ENCODE measurements at places on chromosomes 5 and 9.

DNA sequence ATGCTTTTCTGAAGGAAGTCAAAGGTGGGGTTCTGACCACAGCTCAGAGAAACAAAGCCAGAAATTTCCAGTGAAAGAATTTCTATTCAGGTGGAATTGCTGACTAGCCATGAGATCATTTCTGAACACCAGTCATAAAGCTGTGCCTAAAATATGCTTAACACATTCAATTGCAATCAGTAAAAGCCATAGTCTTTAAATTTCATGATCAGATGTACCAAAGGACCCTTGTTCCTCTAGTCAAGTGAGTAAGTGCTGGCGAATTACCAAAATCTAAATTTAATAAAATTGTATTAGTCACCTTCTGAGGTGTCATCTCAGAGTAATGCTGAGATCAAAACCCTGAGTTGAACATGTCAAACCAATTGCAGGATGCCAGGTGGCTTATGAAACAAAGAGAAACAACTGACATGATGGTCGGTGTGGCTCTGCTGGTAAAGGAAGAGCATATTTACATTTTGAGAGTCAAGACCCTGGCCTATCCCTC, 334.2 kb upstream of the CCNH start:
- no peak for DNase-seq

DNA sequence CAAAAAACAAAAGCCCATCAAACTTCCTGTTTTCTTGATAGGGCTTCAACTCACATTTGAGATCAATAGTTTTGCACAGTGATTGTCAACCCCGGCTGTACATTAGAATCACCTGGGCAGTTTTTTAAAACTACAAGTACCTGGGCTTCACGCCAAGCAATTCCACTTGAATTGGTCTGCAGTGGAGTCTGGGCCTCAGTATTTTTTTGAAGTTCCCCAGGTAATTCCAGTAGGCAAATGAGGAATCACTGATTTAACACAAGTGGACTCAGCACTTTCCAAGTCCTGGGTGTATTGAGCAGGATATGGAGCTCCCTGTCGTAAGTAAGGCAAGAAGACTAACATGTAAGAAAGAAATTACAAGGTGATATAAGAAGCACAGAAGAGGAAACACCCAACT, 14.8 kb upstream of the SMIM15 start:
- no peak for DNase-seq

DNA sequence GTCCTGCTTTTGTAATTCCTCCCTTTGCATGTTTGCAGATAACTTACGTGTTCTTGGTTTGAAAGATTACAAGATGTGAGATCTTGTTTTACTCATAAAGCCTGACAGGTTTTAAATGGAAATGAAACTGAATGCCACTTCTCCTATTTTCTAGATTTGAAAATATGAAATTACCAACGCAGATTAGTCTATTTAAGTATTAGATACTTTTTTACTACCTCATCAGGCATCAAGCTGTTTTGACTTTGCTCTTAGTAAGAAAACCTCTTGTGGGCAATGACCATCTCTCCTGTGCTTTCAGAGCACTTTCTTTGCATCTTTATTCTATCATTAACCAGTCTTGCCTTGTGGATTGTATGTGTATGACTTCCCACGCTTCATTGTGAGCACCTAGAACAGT, 3.5 kb downstream of the DMXL1 start:
- DNase-seq = no peak

- no peak for DNase-seq
Measured at GRCh38 chr5:156164306-156164705, 162.7 kb upstream of the SGCD start.

DNA sequence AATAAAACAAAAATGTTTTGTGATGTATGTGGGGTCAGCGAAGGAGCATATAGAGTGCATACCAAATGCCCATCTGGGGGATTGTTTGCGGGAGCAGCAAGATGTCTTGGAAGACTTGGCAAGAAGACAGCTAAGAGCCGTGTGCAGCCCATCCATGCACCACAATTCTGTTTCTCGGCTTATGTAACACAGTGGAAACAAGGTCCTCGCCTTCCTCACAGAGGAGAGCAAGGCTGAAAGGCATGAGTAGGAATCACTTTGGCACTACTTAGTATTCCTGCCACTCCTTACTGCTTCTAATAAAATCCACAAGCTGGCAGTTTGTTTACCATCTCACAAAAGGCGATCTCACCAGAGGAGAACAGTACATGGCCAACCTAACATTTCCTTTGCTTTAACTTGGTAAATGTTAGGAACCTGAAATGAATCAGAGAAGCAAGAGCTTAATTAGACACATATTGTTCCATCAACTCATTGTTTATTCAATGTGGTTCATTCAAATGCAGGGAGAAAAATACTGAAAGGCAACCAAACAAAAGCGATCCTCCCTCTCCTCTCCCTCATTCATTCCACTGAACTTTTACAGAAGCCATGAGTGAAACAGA, 648.1 kb downstream of the ACTL7B start:
- no peak for DNase-seq

- DNase-seq = no peak
Measured at GRCh38 chr5:124952079-124952478, 205.6 kb upstream of the ZNF608 start.

DNA sequence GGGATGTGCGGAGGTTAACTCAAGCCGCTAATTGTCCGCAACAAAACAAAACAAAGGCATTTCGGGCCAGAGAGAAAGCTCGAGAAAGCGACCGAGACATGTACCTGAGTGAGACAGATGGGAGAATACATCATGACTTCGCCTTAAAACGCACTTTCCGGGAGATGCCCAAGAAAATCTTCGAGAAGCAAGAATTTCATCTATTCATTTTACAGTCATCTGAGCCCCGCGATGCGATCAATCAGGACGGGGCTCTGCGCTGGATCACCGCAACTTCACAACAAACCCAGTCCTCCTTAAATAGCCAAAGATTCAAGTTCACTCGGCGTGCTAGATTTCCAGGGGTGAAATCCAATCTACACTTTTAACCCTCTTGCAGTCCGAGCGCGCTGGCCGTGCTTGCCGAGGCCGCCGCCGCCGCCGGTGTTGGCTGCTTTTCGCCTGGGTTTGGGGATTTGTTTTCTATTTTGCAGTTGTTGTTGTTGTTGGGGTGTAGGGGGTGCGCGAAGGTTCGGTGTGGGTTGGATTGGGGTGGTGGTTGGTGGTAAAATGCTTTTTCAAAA, 482 bp downstream of the NFIB start:
- DNase-seq = no peak

- no peak for DNase-seq
Measured at GRCh38 chr5:77683171-77683732, 44.7 kb upstream of the OTP start.

DNA sequence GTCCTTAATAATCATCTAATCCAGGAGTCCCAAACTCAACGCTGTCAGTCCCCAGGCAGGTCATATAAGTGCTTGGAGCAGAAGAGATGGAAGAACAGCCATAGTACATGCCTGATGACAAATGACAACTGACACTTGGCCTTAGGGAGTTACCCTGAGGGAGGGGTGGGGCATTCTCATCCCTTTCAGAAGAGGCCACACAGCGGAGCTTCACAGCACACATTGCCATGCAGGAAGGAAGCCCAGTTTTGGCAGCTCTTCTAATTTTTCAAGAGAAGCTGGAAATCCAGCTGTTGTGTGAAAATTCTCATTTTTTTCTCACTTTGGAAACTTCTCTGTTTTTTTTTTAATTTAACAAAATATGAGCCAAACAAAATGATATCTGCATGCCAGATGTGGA, 89.0 kb downstream of the ASTN2 start:
- no peak for DNase-seq

GRCh38 chr5:136033234-136033633, 4.4 kb downstream of the TGFBI start:
- DNase-seq = no peak

GRCh38 chr5:61737964-61738340, 405.9 kb downstream of the ZSWIM6 start:
- DNase-seq = no peak

- no peak for DNase-seq
Measured at GRCh38 chr5:76074487-76075065, 8.6 kb upstream of the SV2C start.

DNA sequence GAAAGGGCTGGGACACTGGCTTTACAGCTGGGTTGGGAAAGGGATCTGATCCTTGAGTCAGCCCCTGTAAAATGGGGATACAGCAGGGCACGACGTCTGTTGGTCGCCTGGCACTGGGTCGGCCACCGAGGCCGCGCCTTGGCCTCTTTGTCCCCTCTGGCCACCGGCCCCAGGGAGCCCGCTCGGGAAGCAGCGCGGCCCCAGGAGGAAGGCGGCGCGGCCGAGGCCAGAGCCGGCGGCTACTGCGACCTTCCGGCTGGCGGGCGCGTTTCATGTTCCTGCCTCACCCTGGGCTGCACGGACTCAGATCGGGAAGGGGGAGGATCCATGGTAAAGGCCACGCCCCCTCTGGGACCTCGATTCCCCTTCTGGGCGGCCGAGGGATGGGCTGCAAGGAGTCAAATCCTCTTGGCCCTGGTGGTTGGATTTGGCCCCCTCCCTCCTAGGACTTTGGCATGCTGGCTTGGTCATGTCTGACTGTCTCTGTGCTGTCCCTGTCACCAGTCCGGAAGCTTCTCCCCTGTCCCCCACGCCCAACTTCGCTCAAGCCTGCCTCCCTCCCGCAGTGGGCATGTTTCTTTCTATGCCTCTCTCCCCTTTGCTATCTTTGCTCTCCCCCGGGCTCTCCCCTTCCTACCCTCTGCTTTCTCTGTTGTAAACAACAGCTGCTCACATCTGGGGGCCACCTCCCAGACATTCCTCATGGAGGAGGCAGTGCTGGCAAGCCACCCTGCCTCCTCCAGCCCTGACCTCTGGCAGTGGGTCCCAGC, 25.8 kb downstream of the FPGS start:
- DNase-seq = no peak

DNA sequence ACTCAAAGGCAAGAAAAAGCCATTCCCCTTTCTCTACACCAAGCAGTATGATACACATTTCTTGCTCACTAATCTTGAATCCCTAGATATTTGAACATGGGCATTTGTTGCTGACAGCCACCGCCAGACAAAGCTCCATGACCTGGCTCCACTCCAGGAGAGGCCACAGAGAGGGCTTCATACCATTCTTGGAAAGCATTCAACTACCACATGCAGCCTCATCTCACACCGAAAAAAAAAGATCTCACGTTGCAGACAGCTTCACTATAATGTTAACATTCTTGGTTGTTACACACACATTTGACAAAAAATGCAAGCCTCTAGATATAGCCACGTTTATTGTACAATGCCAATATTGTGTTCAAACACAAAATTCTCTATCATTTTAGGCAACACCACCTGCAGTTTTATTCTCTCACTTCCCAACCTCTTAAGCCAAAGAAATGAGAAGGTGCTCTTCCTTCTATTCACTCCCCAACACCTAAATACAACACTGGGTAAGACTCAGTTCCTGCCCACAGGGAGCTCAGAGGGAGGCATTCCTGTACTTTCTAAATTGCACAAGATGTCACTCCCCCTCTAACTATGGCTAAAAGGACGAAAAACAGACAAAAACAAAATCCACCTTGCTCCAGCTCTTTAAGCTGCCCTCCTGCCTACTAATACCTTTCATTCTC, 222.4 kb downstream of the TSSK1B start:
- DNase-seq = no peak

DNA sequence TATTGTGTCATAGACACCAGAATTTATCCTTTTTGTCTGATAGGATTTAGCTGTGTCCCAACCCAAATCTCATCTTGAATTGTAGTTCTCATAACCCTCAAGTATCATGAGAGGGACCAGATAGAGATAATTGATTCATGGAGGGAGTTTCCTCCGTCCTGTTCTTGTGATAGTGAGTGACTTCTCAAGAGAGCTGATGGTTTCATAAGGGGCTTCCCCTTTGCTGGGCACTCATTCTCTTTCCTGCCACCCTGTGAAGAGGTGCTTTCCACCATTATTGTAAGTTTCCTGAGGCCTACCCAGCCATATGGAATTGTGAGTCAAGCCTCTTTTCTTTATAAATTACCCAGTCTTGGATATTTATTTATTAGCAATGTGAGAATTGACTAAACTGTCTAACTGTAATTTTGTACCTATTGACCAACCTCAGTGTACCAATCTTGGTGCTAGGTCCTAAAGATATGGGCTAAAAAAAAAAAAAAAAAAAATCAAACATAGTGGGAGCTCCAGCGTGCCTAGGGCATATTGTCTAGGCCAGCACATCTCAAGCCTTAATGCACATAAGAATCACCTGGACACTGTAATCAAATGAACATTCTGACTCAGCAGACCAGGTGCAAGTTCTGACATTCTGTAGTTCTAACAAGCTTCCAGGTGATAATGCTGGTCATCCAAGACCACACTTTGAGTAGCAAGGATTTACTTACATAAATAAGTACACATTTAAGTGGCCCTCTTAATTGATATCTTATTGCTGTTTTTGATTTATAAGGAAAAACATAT, 30.5 kb downstream of the ST8SIA4 start:
- DNase-seq = no peak

DNA sequence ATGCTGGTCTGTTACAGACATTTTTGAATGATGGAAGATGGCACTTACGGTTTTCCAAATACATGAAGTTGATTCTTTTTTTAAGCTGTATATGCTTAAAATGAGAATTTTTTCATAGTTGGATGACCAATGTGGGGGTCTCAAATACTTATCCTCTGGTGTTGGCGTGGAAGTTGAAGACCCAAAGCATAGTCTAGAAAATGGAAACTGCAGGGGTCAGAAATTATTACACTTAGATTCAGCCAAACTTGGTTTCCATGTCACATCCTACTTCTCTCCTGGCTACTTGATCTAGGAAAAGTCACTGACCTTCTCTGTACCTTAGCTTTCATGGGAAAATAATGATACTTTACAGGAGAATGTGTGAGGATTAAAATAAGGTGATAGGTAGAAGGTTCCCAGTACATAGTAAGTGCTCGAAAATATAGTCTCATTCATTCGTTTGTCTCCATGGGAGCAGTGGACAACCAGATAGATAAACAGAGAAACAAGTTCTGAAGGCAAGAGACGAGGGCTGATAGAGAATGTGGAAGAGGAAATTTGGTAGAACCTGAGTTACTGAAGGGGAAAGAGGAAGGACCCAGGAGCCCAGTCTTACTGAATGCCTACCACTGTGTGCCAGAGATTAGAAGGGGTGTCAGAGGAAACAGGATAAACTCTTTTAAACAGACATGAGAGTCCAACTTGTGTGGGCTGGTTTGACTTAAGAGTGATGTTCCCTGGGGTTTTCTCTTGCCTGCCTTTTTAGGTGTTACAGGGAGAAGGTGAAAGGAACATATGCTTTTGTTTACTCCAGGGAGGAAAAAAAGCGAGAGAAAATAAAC, 560.3 kb upstream of the KLF4 start:
- DNase-seq = no peak

- DNase-seq = no peak
Measured at GRCh38 chr9:35748242-35748857, 678 bp downstream of the GBA2 start.

GRCh38 chr5:125198270-125198974, 452.0 kb upstream of the ZNF608 start:
- DNase-seq = no peak

DNA sequence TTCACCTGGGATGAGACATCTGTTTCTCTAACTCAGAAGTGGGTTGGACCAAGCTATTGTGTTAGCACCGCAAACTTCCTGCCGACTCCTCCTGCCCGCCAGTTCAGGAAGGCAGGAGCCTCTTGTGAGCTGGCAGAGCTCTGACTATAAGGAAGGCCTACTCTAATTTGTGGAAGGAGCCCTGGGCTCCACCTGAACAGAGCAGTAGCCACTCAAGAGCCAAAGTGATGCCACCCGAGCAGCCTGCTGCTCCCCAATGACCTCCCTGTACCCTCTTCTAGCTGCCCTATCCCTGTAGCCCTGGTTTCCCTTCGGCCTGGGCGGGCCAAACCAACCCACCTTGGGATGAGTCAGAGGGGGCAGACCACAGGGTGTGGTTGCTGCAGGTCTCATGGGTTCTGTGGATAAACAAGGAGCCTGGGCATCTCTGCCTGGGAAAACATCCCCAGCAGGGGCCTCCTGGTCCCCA, 81.6 kb downstream of the PSD2 start:
- DNase-seq = no peak

GRCh38 chr5:112594095-112594850, 143.4 kb upstream of the APC start:
- no peak for DNase-seq

Data from esophagus squamous epithelium (tissue), 5 donors.